ENCODE measurements at places on chromosomes 6 and 20.

- no peak for DNase-seq
Measured at GRCh38 chr6:161342039-161342438, 68.2 kb upstream of the AGPAT4 start.

DNA sequence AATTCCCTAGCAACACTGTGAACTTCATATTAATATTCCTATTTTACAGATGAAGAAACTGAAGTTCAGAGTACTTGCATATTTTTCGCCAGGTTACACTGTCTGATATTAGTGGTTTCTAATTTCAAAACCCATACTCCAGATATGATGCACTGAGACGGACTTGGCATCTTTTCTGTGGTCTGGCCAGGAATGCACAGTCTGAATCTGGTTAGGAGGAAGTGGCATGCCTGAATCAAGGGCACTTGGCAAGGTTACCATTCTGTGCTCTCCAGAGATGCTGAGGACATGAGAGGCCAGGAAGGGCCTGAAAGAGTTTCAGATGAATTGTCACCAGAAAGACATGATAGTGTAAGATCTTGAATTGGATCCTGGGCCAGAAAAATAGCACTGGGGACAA is 150.1 kb downstream of the HAO1 start:
- DNase-seq = no peak

DNA sequence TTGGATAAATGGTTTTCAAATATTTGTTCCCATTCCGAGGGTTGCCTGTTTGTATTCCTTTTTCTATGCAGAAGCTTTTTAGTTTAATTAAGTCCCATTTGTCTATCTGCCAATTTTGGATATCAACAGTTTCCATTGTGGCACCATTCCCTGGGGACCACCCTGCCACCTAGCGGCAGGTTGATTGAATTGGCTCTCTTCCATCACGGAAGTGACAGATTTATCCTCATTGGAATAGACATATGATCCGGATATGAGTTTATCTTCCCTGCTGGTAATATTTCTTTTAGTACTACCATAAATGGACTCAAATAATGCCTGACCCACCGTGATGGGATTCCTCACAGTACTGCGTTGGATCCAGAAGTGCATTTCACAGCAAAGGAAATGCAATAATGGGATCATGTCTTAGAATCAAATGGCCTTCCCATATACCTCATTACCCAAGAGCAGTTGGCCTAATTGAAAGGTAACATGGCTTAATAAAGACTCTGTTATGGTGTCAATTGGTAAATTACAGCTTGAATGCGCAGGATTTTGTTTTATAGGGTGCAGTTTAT is 327.0 kb downstream of the BMP2 start:
- peak; percentile 32 for DNase-seq

- no peak for DNase-seq
Measured at GRCh38 chr6:166297606-166298005, 10.6 kb downstream of the PRR18 start.

DNA sequence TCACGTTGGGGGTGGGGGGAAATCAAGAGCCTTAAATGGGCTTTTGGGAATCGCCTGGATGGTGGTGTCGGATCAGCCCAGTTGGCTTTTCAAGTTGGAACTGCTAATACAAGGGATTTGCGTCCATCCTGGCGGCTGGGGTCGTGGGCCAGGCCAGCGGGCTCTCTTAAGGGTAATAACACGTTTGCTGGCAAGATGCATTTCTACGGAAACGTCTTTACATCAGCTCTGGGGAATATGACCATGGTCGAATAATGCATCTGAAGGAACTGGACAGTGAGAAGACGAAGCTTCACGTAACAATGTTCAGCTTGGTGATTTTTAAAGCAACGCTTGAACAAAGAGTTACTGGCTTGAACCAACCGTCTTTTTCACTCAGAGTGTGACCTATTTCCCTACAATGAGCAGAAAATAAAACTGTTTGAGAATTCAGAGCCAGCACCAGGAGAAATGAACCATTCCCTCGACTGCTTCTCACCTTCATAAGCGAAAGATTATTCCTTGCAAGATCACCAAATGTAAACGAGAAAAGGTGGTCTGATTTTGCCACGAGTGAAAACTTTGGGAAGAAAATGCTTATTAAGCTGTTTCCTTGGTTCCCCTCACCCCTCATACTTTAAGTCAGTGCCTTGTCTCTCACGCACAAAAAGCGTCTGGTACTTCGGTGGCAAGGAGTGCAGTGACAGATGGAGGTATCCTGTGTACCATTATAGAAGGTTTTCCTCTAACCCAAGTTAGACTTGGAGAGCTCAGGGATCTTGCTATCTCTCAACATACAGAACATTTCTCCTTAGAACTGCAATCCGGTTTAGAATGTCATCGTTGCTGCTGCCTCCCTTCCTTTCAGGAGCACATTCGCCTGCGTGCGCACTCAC is 1.4 kb upstream of the MARCKS start:
- no peak for DNase-seq

DNA sequence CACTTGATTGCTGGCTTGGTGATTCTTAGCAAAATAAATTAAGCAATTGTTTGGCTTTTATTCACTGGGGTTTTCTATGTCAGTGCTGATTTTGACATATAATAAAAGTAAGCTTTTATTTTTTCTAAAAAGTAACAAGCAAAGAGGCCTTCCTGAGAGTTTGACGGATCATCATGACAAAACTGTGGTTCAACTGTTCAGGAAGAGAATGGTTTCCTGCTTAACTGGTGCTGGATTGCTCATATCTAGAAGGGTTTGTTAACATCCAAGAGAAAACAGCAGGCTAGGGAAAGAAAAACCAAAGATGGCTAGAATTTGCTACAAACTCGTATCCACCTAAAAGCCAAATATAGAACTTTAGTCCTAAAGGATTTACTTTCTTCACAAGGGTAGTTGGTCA is 21.2 kb downstream of the SERPINB1 start:
- no peak for DNase-seq

DNA sequence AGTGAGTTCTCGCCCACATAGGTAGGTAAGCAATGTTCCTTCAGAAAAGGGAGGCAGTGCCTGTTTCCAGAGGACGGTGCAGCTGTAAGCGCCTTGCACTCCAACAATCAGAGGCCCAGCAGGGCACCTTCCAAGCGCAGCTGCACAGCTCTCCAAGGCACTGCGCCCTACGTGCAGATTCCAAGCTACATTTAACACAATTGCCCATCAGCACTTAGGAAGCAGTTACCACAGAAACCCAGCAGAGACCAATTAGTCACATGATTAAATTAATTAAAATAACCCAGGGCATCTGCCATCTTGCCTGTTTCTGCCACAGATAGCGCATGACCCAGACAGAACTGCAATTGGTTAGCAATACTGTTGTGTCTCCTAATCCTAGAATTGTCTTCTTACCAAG is 65.5 kb downstream of the SOBP start:
- no peak for DNase-seq

DNA sequence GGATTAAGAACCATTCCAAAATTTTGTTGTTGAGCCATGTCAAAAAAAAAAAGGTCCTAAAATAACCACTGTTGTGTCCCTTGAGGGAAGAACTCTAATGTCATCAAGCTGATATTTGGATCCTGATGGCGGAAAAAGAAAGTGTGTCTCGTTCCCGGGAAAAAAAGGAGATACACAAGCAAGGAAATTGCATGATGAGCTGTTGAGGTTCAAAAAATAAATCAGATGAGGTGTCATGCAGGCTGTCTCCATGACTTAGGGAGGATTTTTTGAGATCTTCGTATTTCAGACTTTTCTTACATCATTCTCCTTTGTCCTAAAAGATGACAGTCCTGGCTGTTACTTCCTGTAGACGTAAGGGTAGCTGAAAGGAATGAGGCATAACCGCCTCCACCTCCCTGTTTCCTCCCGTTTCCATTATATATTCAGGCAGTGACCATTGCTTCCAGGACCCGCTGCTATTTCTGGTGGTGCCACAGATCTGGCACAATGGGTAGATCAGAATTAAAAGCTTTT is 117.3 kb upstream of the TNFAIP3 start:
- DNase-seq = no peak

DNA sequence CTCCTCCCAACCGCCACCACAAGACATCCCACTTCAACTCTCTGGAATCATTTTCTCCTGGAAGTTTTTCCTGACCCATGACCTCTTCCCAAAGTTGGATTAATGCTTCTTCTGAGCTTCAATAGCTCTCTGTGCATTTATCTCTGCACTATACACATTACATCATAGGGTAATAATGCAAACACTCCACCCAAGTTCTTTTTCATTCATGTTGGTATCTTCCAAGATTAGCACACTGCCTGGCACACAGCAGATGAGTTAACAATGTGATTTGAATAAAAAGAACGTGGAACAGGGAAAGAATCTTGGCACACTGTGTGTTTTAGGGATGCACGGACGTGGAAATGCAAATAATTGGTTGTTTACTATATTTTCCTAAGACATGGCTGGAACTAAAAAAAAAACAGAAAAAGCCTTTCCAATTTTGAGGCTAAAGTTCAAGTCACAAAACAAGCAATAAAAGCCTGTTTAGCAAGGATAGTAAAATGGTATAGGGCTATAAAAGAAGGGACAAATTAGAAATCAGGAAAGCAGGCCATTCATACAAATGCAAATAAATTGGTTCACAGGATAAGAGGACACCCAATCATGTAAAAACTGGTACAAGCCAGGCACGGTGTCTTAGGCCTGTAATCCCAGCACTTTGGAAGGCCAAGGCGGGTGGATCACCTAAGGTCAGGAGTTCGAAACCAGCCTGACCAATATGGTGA is 1.6 kb upstream of the FAM135A start:
- no peak for DNase-seq

GRCh38 chr6:104640150-104640700 is 219.5 kb downstream of the HACE1 start:
- no peak for DNase-seq
